GOT3 (cell line): ENCODE measurements at places on chromosomes 5 and 9.

DNA sequence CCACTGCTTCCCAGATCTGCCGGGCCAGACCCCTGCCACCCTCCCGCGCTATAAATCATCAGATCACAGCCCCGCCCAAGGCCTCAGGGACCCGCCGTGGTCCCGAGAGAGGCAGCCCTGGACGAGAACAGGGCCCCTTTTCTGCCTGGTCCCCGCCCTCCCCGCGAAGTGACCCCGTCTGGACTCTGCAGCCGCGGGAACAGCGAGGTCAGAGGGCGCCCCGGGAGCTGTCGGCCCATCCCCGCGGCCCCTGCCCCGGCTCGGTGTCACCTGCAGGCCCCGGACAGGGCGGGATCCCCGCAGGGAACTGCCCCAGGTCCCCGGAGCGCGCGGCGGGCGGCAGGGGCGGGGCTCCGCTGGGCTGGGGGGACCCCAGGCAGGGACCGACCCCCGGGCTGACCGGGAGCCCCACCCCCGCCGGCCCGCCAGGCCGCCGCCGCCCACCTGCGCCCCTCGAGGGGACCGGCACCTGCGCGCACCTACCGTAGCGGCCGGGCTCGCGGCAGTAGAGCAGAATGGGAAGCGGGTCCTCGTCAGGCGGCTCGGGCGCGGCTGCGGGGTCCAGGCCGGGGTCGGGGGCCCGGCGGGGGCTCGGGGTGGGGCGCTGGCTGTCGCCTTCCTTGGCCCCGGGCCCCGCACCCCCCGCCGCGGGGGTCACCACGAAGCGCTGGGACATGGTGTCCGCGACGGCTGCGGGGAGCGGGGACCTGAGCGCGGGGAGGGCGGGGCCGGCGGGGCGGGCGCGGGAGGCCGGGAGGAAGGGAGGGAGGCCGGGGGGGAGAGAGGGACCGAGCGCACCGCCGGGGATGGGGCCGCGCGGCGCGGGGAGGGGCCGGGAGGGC, 43.5 kb upstream of the SLC12A7 start:
- DNase-seq = no peak

DNA sequence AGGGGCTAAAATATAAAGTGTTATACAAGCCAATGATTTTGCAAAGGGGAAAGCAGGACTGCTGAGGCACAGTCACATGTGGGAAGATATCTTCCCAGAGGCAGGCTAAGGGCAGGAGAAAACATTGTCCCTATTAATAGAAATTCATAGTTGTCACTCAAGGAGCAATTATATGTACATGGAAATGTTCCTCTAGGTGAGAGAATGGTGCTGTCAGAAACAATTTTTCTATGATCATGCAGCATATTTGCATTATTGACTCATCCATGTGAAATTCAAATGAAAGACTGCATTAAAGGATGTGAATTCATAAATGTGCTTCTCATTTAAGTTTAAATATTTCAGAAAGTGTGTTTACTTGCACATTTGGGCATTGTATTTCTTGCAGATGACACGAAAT, 775.9 kb upstream of the CDH9 start:
- no peak for DNase-seq

- DNase-seq = no peak
These were observed 61.1 kb downstream of the GNA14 start for GRCh38 chr9:77587042-77587441.

- no peak for DNase-seq
These were observed 619 bp upstream of the APC start for GRCh38 chr5:112737070-112737462.

- no peak for DNase-seq
These were observed 11.2 kb downstream of the LMX1B start for GRCh38 chr9:126624912-126625311.

DNA sequence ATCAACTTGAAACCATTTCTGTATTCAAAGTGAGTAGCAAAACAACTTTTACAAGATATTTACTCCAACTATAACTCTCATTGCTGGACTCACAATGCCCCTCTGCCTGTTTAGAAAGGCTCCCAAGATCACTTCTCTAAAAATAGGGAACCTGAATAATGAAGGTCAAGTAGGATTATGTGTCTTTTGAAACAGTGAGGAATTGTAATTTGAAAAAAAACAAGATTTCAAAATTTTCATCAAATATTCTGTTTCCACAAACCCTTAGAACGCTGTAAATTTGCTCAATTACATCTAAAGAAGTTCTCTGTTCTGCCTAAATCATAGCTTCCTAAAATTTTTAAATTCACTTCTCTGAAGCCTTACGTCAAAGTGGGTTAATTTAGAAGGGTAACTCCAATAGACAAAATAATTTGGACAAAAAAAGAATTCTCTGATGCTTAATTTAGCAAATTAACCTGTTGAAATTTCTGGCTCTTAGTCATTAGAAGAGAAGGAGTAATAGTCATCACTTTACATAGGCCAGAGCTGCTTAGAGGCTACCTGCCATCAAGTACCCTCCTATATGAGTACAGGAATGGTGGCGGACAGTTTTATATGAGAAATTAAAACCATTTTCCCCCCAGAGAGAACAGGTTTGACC, 4.0 kb downstream of the ELL2 start:
- no peak for DNase-seq

GRCh38 chr9:76594764-76595424, 135.9 kb downstream of the GCNT1 start:
- no peak for DNase-seq

DNA sequence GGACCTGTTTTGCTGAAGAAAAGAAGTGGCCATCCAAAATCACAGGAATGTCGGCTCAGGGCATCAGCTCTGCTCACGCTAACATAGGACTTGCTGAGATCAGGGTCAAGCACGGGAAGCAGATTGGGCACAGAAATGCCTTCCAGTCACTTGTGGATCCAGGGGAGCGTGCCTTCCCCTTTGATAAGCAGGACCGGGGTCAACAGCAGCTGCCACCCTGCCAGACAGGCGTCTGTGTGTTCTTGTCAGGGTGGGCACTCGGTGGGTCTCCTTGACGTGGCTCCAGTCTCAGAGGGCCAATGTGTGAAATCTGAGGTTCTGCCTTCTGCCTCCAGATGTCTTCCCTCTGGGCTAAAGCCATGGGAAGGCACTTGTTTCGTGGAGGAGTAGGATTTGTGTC, 313.7 kb upstream of the IRX4 start:
- DNase-seq = no peak

GRCh38 chr5:59893429-59894227, at the start of gene PDE4D:
TSS of gene PDE4D (minus strand) at chr5:59893726.
- DNase-seq = no peak

- DNase-seq = no peak
These were observed 76.7 kb upstream of the CCNG1 start for GRCh38 chr5:163360656-163361055.

- no peak for DNase-seq
These were observed 27.9 kb downstream of the KDM4C start for GRCh38 chr9:6785682-6786081.

GRCh38 chr5:77957931-77958521, 181.9 kb upstream of the TBCA start:
- DNase-seq = no peak

GRCh38 chr9:16202221-16202620, 649.4 kb downstream of the CCDC171 start:
- no peak for DNase-seq

DNA sequence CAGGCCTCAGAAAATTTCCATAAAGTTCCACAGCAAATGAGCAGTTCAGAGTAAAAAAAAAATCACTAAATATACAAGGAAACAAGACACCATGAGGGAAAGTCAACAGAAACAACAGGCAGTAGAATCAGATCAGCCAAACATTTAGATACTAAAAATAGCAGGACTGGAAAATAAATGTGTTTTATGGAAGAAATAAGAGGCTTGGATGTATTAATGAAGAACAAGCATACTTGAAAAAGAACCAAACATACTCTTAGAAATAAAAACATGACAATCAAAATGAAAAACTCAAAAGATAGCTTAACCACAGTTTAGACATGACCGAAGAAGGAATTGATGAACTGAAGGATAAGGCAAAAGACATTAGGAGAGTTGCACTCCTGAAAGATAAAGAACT, 22.6 kb downstream of the MYMK start:
- DNase-seq = no peak

- DNase-seq = no peak
These were observed 20.4 kb downstream of the TENT4A start for GRCh38 chr5:6733411-6734242.

- no peak for DNase-seq
These were observed 38.9 kb downstream of the ADAMTS16 start for GRCh38 chr5:5179079-5179478.

- no peak for DNase-seq
These were observed 70.9 kb downstream of the PRLR start for GRCh38 chr5:35159370-35159742.

GRCh38 chr5:114883675-114884074, 286.0 kb downstream of the TRIM36 start:
- no peak for DNase-seq

- no peak for DNase-seq
These were observed 182.8 kb downstream of the MCTP1 start for GRCh38 chr5:95102080-95102479.

GRCh38 chr5:159884917-159885620, 31.2 kb upstream of the ADRA1B start:
- DNase-seq = no peak

DNA sequence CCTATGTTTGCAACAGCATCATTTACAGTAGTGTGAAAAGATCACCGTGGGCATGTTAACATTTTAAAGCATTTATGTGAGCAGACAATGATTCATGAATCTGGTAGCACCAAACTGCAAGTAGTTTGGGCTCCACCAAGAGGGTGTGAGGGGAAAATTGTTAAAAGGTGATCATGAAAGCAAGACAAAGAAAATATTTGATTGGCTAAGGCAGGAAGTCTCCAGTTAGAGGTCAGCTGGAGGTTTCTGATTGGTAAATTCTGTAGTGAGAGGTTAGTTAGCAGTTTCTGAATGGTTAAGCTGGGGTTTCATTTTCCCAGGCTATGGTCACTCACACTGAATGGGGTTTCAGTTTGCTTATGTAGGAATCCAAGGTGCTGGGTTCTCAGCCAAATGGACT, 13.5 kb upstream of the DRD1 start:
- no peak for DNase-seq

DNA sequence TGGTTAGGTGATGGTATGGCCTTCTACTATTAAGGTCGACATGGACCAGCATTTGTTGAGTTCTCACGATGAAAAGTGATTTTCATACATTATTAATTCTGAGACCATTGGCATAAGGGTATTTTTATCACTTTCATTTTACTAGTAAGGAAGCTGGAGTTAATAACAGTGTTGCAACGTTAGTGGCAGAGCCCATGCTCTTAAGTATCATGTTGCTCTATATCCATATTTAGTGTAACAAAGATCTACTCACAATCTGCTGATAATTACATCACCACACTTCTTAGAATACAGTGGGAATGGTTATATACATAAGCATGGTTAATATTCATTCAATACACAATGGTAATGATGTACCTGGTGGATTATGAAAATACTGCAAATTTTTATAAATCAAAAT, 81.9 kb downstream of the PRR16 start:
- DNase-seq = no peak

- DNase-seq = no peak
These were observed 6.2 kb upstream of the SPINK4 start for GRCh38 chr9:33233626-33234342.

GRCh38 chr5:100260968-100261367, 274.2 kb upstream of the FAM174A start:
- DNase-seq = no peak

DNA sequence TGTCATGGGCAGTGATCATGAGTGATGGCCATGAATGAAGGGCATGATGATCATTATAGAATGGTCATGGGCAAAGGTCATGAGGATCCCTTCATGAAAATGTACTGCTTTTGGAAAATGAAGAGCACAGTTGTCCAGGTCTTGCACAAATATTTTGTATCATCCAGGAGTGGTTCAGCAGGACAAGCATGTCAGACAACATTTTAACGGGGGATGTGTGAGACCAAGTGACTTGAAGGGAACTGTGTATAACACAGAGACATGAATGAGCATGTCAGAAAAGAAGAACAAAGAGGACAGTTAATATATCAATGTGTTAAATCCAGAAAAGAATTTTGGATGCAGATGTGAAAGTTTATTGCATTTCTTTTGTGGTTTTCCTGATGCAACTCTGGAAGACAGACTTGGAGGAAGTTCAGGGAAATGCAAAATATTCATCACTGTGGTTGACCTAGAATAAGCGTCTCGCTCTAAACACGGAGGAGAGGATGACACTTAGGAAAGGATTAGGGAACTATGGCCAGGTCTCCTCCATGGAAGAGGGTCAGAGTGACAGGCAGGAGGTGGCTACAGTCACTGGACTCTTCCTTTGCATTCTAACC, 116.1 kb upstream of the IRX4 start:
- DNase-seq = no peak

DNA sequence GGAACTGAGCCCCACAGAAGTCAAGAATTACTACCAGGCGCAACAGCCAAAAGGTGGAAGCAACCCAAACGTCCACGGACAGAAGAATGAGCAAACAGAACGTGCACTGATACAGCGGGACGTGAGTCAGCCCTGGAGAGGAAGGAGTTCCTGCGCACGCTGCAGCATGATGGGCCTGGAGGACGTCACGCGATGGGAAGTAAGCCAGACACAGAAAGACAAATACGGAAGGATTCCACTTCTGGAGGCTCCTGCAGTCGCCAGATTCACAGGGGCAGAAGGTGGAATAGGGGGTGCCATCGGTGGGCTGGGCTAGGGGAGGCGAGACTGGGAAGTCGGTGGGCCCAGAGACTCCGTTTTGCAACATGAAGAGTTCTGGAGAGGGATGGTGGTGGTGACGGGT, 80.3 kb upstream of the PHYKPL start:
- no peak for DNase-seq

GRCh38 chr9:127927201-127927987, 3.2 kb downstream of the PIP5KL1 start:
- no peak for DNase-seq
